Ecto neural progenitor cell (in vitro differentiated cells): ENCODE measurements at places on chromosomes 11 and 22.
A peak's percentile ranks its signal among the peaks of the same experiment; 100 is the strongest.

DNA sequence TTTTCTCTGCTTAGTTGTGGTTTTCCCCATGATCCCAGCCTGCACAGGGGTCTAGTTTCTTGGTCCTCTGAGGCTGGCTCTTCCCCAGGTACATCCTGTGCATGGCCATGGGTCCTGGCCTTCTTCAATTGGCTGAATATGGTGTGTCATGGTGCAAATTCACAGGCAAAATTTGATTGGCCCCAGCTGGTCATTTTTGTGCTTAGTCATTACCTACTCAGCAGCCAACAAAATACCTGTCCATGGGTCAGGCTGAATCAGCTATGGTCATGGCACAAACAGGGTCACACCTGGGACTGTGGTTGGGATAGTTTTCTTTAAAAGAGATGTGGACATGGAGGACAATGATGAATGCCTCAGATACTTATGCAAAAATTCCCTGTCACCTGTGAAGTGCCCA, 85.7 kb downstream of the CSNK2A3 start:
- DNase-seq = no peak

GRCh38 chr11:134638796-134639430, 226.9 kb upstream of the B3GAT1 start:
- DNase-seq = peak; percentile 28

- DNase-seq = no peak
These were observed 31.6 kb downstream of the RBX1 start for GRCh38 chr22:40982482-40983385.

GRCh38 chr11:94583213-94583865, 16.2 kb downstream of the PIWIL4 start:
- no peak for DNase-seq

DNA sequence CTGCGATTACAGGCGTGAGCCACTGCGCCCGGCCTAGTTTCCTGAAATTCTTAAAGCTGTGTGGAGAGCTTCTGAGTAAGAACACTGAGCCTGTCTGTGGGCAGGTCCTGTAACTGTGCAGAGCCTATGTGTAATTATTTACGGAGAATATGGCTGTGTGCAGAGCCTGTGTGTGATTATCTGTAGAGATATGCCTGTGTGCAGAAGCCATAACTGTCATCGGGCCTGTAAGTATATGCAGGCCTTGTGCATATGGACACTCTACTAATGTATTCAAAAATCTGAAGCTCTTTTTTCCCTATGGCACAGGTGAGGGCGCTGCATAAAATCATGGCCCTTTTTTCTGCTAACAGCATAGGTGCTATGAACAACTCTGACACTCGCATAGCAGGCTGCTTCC, at the start of gene OR52B6:
OR52B6 (plus strand) TSS at position 301 of the 400 bp plus-strand sequence; CDS start at position 301, 0 bp downstream.
- no peak for DNase-seq

GRCh38 chr11:34924714-34925113, 8.3 kb downstream of the PDHX start:
- DNase-seq = no peak

- DNase-seq = peak; percentile 77
These were observed 65.8 kb downstream of the SLC22A12 start for GRCh38 chr11:64656862-64657261.

- DNase-seq = no peak
These were observed 810 bp downstream of the ACRV1 start for GRCh38 chr11:125679837-125680236.

DNA sequence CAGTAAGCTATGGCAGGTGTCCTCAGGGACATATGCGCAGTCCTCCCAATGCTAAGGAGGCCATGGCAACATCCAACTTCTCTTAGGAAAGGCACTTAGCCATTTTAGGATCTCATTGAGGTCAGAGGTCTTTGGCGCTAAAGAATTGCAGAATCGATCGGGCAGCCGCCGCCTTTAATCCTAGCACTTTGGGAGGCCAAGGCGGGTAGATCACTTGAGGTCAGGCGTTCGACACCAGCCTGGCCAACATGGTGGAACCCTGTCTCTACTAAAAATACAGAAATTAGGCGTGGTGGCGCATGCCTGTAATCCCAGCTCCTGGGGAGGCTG, 1.2 kb upstream of the CHID1 start:
- DNase-seq = no peak

DNA sequence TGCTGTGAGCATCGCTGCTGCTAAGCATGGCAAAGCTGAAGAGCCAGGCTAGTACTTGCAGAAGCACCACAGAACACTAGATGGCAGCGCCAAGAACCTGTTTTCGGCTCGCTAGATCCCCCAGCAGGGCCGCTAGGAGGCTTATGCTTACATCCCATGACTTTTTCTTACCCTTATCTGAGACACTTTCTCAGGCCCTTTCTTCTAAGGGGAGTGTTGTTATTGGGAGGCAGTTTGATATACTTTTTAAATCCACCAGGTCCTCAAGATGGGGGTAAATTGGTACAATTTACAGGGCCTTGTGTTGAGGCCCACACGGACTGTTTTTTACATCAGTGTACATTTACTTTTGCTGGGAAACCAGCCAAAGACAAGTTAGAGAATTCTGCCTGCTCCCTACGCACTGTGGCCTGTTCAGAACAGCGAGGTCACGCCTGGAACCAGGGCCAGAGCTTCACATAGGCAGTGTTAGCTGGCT, 4.0 kb downstream of the TRIM6 start:
- DNase-seq = peak; percentile 77

DNA sequence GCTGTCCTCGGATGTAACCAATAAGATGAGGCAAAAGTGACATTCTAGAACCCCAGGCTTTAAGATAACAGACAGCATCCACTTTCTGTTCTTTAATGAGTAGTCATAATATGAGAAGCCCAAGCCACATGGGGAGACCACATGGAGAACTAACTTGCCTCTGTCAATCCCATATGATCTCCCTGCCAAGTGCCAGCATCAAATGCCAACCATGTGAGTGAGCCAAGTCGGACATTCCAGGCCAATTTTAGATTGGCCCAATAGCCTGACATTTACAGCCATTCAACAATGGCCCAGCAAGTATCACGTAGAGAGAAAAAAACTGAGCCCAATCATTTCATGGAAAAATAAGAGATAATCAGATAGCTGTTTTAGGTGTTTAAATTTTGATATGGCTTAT, 2048.3 kb upstream of the RAG2 start:
- DNase-seq = no peak

DNA sequence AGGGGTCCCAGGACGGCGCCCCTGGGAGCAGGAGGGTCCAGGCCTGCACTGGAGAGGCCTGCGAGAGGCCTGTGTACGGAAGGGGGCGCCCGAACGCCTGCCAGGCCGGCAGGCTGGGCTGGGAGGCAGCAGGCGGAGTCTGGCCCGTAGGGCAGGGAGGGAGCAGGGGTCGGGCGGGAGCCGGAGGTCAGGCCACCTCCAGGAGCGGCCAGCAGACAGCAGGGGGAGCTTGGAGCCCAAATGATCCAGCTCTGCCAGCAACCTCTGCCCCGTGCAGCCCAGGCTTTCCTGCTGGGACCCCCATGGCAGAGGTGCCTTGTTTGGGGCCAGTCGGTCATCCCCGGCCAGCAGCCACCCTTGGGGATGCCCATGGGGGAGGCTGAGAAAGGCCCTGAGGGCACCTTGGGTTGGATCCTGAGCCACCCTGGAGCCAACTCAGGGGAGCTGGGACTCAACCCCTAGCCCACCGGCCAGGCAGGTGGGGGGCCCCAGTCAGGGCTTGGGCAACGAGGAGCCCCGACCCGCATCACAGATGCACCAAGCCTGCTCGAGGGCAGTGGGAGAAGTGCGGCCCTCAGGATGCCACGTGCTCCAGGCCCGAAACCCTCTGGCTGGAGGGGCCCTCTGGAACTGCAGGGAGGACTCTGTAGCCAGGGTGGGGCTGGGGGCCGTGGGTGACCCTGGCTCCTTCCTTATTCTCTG, 9.6 kb upstream of the SYT8 start:
- DNase-seq = peak; percentile 96

- DNase-seq = no peak
These were observed 15.8 kb downstream of the VPS37C start for GRCh38 chr11:61145228-61146005.

DNA sequence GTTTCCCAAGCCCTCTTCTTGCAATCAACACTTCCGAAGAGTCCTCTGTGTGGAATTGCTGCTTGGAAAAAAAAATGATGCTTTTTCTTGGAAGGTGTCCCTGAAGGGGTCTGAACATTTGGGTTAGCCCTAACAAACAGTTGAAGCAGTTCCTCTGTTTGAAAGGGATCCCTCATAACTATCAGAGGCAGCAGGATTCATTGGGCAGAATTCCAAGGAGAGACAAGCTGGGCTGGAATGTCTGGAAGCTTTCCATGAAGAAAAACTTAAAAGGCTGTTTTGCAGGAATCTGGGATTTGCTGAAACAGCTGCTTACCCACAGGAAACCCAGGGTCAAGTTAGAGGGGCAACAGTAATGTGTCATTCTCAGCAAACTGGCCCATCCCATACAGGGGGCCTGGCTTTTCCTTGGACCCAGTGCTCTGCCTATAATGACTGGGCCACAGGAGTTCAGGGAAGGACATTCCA, 3.1 kb downstream of the CSNK2A3 start:
- DNase-seq = no peak

GRCh38 chr11:17383461-17383860, 5.0 kb downstream of the KCNJ11 start:
- no peak for DNase-seq

GRCh38 chr11:58745705-58746364, 14.1 kb upstream of the GLYAT start:
- DNase-seq = no peak

- peak; percentile 44 for DNase-seq
These were observed 1.1 kb upstream of the EMID1 start for GRCh38 chr22:29204455-29205183.
